Astrocyte of the hippocampus (primary cell): ENCODE measurements at places on chromosomes 12 and 14.

DNA sequence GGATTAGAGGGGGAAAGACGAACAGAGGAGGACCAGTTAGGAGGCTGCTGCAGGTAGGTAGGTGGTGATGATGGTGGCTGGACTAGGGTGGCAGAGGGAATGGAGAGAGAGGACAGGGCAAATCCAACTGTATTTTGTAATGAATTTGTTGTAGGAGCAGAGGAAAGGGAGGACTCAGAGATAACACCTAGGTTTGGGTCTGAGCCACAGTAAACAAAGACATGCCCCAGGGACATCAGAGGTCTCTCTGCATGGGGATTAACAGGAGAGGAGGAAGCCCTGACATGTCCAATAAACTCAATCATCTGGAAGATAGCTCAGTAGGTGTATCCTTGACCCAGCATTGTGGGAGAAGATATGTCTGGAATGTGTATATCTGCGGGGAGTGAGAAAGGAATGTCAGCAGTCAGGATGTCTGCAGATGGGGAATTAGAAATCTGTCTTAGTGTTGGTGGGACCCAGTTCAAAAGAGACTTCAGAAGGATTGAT is 4.7 kb upstream of the SLC48A1 start:
- DNase-seq: peak; percentile 53

DNA sequence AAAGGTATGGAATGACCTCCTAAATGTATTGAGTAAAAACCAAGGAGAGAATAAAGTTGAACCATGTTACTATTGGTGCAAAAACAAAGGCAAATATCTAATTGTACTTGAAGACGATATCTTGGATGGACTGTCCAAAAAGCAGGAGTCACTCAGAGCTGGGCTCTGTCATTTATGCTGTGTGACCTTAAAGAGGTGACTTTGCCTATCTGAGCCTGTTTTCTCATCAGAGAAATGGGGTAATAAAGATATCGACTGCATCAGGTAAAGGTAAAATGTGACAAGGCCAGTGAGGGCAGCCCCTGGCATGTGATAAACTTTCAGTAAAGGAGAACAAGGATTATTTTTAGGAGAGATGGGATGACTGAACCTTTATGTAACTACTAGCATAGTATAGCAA is 1.8 kb upstream of the ABCB9 start:
- no peak for DNase-seq

DNA sequence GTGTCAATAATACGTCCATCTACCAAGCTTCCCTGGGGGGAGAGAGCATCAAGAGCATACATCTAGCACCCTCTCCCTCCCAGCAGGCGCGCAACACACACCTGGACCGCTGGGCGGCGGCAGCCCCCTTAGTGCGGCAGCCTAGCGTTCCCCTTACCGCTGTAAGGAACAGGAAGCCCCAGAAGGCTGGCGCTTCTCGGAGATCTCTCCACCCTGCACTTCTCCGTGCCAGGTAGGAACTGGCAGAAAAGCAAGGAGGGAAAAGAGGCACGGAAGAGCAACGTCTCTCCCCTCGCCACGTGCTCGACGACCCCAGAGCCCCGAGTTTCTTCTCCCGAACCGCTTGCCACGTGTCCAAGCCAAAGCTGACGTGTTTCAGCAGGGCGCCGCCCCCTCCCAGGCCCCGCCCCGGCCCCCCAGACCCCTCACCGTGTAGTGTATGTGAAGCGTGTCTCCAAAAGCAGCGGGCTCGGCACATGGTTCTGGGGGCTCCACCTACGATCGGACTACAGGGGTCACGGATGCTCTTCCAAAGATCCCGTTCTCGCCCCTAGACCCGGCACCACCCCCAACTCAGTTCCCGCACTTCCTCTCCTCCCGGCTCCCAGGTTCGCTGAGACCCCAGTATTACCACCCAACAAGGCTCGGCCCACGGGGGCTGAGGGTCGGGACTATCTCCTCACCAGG is 532 bp downstream of the FKBP11 start:
- peak; percentile 78 for DNase-seq

GRCh38 chr12:111692575-111693210 is 6.8 kb downstream of the ACAD10 start:
- peak; percentile 8 for DNase-seq

- DNase-seq: no peak
Observed at GRCh38 chr12:60278209-60278608, 682.4 kb downstream of the SLC16A7 start.

DNA sequence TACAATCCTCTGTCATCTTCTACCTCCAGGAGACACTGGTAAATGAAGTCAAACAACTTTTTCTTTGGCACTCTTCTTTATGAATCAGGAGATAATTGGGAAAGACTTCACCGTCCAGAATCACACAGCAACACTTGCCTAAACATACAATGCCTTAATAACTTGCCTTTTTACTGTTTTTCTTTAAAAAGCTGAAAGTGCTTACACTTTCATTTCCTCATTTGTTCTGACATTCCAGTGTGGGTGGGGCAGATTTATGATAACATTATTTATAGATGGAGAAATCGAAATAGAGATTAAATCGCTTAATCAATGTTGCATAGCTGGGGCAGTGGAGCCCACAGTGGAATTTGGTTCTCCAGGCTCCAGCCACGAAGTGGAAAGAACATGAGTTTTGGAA is 2.8 kb upstream of the FRS2 start:
- no peak for DNase-seq

DNA sequence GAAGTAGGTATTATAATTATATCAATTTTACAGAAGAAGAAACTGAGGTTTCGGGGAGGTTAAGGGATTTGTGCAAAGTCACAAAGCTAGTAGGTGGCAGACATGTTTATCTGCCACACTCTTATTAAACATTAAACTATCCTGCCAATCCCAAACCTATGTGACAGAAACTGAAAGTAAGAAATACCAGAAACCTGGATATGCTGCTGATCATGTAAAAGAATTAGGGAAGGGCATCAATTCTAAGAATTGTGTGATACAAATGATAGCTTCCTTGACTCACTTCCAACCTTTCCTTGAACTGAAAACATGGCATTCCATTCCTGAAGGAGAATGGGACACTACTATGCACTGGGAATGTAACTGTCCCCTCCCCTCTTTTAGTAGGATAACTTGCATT is 16.9 kb downstream of the TAOK3 start:
- no peak for DNase-seq

- DNase-seq: peak; percentile 31
Observed at GRCh38 chr14:80491131-80491530, 279.8 kb upstream of the DIO2 start.

GRCh38 chr14:76958980-76959710 is 69.4 kb downstream of the IRF2BPL start:
- peak; percentile 88 for DNase-seq
